Lower lobe of right lung (tissue), 2 donors: ENCODE measurements at places on chromosomes 12 and 14. TPM values are rescaled to one million over a fixed set of nuclear protein-coding genes. Genes with fewer than 3 reads are reported as not detected.

DNA sequence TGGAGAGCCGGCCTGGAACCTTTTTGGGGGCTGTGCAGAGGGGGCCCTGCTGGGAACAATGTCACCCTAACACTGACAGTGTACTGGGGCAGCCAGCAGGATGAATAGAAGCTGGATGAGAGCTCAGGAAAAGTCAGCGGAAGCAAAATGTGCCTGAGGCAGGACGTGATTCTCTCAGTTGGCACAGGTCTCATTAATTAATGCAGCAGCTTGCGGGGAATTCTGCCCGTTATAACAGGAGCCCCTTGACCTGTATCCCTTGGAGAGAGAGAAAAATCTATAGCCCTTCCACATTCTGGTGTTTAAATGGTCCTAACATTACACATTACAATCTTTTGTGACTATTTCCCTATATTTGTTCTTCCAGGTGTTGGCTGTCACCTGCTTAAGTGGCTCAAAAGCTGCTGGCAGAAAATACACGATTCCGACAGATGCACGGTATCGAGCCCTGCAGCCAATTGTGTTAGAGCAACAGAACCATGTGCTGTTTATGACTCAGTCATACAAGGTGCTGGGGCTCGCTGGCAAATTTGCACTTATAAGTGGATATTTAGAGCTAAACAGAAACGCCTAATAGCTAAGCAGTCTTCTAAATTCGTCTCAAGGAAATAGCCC is 854.7 kb downstream of the AACS start:
- DNase-seq: no peak

DNA sequence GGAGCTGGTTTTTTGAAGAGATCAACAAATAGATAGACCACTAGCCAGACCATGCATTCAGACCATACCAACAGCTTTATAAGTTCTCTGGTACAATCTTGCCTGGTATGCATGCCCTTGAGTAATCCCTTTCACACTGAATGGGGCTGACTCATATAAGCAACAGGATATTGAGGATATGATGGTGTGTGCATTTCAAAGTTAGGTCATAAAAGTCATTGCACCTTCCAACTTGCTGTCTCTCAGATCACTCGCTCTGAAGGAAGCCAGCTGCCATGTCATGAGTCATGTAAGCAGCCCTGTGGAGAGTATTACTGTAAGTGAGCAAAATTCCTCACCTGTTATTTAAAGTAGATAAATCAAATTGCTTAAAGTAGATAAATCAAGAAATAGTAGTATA is 45.0 kb upstream of the OR6J1 start:
- no peak for DNase-seq

DNA sequence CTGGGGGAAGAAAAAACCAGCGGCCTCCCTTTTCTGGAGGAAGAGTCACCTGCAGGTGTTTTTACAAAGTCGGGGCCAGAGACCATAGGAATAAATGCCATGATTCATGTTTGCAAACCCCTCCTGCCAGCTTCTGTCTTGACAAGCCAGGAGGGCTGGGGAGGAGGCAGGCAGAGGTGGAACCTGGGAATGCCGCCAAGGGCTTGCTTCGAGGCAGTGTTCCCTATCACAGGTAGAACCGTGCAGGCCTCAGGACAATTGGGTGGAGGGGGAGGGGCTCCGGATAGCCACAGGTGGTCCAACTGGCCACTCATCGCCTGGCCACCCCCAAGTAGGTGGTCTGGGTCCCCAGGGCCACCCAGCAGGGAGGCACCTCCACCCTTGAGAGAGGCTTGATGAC is 14.2 kb upstream of the DLK1 start:
- DNase-seq: no peak

Gene TSPAN19
- 6.6 TPM for total RNA-seq

Gene TPH2
- not detected for total RNA-seq
